ENCODE measurements at places on chromosomes 12 and 14. TPM values are rescaled to one million over a fixed set of nuclear protein-coding genes. Genes with fewer than 3 reads are reported as not detected.

- DNase-seq, result peak; percentile 4
Measured at GRCh38 chr14:73240816-73241480, 3.6 kb downstream of the PAPLN start.

- peak; percentile 89 for DNase-seq
Measured at GRCh38 chr12:95169368-95169767, 47.9 kb downstream of the FGD6 start.

GRCh38 chr14:56210571-56210970, 92.4 kb downstream of the PELI2 start:
- DNase-seq, result no peak

DNA sequence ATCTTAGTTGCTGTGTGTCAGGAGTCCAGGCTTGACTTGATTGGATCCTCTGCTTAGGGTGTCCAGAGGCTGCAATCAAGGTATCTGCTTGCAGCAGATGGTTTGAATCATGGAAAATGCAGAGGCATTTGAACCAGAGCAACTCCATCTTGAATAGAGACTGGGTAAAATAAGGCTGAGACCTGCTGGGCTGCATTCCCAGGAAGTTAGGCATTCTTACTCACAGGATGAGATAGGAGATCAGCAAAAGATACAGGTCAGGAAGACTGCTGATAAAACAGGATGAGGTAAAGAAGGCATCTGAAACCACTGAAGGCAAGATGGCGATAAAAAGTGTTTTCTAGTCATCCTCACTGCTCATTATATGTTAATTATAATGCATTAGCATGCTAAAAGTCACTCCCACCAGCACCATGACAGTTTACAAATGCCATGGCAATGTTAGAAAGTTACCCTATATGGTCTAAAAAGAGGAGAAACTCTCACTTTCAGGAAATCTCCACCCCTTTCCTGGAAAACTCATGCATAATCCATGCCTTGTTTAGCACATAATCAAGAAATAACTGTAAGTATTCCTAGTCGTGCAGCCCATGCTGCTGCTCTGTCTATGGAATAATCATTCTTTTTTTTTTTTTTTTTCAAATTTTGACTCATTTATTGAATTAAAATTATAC, 218.3 kb upstream of the CPNE8 start:
- no peak for DNase-seq

DNA sequence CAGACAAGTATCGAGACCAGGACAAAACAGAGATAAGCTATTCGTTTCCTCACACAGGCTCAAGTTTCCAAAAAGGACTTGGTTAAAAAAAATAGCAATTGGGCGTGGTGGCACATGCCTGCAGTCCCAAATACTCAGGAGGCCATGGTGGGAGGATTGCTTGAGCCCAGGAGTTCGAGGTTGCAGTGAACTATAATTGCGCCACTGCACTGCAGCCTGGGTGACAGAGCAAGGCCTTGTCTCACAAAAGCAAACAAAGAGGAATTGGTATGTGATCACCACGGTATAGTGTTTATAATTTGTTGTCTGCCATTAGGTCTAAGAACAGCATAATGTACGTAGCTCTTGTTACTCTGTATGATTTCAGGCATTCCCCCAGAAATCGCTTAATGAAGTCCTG, 175.3 kb downstream of the DERA start:
- DNase-seq, result no peak

- peak; percentile 36 for DNase-seq
Measured at GRCh38 chr14:54278087-54278486, 118.7 kb upstream of the CDKN3 start.

DNA sequence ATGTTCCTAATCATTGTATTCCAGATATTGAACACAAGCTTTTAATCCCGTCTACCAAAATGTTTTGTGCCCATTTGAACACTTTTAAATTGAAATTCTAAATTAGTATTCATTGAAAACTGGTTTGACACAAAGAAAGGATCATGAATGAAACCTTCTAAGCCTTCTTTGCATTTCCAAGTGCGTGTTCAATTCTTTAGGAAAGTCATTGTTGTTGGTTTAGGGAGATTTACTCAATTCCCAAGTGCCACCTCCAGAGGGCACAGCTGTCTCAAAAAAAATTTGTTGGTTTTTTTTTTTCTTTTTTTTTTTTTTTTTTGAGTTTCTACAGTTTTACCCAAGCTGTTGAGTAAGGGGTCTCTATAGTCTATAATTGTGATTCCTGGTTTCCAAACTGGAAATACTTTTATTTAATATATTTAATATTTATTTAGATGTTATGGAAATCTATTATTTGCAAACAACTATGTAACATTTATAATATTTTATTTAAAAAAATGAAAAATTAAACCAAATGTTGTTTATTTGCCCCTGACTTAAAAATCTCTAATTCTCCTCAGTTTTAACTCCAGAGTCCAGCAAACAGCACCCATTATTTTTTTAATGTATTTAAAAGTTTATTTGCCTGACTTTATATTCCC, 79.9 kb downstream of the NEDD1 start:
- DNase-seq, result peak; percentile 33

DNA sequence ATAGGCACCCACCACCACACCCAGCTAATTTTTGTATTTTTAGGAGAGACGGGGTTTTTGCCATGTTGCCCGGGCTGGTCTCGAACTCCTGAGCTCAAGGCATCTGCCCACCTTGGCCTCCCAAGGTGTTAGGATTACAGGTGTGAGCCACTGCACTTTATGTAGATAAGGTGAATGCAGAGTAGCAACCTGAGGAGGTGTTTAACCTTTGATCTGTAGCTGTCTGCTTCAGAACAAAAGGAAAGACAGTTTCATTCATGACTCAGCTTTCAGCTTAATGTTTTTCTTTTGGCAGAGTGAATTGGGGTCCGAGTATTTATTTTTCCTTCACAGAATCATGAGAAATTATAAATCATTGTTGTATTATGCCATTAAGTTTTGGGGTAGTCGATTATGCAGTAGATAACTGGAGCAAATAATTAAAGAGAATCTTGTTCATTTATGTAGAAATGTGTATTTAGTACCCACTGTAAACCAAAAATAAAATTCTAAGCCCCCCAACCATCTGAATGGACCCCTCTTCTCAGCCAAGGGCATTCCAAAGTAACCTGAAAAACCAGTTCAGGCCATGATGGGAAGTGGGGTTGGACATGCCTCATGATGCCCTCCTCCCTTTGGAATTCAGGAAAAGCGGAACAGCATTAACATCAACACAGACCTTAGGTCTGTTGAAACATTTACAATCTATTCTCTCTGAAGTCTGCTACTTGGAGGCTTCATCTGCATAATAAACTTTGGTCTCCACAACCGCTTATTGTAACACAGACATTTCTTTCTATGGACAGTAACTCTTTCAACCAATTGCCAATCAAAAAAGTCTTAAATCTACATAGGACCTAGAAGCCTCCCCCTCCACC, 10.7 kb upstream of the STX2 start:
- DNase-seq, result no peak

DNA sequence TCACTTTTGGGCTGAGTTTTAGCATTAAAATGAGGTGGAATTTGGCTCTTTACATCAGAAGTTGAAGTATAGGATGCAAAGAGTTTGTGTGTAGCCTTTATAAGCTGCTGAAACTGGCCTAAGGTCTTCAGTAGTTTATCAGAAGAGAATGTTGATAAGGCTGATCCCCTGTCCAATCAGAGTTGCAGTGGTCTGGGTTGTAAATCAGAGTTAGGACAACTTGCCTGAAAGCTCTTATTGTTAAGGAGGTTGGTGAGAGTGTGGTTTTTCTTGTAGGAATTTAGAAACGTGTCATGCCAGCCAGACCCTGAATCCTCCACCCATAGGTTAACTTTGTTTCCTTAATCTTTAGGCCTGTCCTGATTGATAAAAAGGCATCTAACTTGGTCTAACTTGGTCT, 143.5 kb downstream of the ST8SIA1 start:
- DNase-seq, result no peak

DNA sequence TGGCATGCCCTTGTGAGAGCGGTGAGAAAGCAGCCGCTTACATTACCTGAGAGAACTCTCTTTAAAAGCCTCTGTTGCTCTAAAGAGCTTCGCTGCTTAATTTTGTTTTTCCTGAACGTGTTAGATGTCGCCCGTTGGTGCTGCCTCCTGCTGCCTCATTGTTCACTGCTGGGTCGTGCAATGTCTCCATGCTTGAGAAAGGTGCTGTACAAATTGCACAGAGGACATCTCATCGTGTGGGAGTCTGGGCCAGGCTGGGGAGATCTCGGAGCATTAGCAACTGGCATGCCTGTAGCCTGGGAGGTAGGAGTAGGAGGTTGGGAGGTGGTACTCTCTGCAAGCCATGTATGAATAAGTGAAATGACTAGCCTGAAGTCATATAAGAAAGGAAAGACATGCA, 686.0 kb downstream of the NOVA1 start:
- DNase-seq, result no peak

DNA sequence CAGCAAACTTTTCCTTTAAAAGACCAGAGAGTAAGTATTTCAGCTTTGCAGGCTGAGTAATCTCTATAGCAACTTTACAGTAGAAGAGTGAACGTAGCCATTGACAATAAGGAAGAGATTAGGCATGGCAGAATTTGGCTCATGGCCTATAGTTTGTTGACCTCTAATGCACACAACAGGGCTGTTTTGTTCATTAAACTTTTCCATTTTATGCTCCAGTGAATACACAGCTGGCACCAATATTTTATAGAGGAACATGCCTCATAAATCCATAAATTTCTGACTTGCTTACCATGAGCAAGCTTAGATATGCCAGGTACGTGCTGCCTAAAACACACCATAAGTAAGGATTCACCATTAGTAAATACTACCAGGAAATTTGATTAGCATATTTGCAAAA, 609.0 kb upstream of the STXBP6 start:
- no peak for DNase-seq

DNA sequence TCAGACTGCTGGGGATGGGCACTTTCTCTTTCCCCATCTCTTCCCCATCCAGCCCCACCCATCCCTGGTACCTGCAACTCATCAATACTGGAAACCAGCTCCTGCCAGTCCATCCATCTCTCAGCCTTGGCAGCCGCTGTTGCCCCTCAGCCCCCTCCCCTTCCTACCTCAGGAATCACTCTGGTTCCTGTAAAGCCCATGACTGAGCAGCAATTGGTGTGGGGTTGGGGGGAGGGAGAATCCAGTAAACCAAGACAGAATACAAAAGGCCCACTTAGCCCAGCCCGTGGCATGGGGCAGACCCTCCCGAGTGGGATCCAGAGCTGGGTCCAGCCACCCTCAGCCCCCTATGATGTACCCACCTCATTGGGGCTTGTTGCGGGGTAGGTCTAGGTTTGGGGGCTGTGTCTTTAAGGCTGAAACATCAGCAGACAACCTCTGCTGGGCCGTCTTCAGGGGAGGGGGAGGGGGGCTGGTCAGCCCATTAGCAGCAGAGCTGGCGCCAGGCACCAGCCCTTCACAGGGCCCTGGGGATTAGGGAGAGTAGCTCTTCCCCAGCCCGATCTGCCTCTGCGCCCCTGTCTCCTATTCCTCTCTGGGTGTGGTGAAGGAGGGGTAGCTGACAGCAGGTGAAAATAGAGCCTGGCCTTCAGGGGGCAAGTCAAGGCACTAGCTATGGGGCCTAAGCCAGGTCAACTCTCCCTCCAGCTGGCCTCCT, 702 bp upstream of the PRPH start:
- DNase-seq, result no peak

GRCh38 chr12:26193539-26193938, 1.8 kb upstream of the SSPN start:
- no peak for DNase-seq

GRCh38 chr14:93712838-93713724, 75.2 kb downstream of the PRIMA1 start:
- DNase-seq, result peak; percentile 35

The TSPAN19 gene
- 0.91 TPM for total RNA-seq

The MYF5 gene
- total RNA-seq, result not detected

- DNase-seq, result peak; percentile 26
Measured at GRCh38 chr14:51939755-51940301, 49.5 kb upstream of the RTRAF start.

DNA sequence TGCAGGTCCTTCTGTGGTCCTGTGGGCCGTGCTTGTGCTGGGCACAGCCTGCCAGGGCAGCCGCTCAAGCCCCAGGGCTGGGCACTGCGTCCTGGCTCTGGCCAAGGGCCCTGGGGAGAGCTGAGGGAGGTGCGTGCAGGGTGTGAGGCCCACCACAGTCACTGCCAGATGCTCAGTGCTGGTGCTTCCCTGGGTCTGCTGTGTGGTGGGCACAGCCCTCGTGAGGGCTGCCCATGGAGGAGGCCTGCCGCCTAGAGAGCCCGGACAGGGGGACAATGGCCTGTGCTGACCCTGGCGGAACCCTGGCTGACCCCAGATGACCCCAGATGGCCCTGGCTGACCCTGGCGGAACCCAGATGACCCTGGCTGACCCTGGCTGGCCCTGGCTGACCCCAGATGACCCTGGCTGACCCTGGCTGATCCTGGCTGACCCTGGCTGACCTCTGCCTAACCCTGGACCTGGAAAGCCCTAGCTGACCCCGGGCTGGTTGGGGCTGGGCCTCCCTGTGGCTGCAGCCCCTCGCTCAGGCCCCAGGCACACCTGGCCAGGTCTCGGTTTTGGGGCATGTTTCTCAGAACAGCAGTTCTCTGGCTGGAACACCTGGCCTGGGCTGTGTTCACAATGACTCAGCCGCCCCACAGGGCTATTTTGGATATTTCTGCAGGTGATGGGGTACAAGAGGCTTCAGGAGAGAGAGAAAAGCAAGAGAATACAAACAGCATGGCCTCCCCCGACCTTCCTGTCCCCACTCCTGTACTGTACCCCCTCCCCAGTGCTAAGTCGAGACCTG, 55.4 kb downstream of the TMEM121 start:
- DNase-seq, result no peak

GRCh38 chr14:90093942-90094595, 32.3 kb downstream of the KCNK13 start:
- DNase-seq, result peak; percentile 16

The MYO1H gene
- total RNA-seq, result not detected

The TEP1 gene
- total RNA-seq, result 12.6 TPM

GRCh38 chr12:6462234-6462995, 8.1 kb downstream of the VAMP1 start:
- no peak for DNase-seq

DNA sequence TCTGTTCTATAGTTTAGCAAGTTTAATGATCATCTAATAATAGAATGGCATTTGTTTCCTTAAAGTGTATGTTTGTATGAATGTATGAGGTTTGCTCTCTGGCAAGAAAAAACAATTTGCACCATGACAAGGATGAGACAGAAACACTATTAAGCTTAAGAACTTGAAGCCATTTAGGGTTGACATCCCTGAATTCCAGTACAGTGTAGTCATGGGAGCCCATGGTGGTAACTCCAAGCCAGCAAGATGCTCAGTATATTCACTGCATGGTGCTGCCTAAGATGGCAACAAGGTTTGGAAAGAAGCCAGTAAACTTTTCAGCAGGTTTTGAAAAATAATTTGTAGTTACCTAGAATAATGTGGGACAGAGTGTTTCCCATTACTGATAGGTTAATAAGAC, 158.6 kb downstream of the PRIMA1 start:
- no peak for DNase-seq

Data from Daoy (cell line).